ENCODE measurements at places on chromosomes 2 and 18.
A peak's percentile ranks its signal among the peaks of the same experiment; 100 is the strongest.

DNA sequence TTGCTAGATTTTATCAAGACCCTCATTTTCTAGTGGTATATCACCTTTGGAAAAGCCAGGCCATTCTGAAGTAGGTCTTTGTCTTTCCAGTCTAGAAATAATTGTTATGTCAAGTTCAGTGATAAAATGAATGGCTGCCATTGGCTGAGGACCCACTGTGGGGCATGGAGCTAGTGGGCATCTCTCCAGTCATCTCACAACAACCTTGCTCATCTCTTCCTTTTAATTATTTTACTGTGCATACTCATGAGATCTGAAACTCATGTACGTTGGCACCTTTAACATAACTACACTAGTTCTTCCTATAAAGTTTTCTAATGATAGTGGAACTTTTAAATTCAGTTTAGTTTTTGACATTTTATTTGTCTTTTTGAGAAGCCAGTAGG lies 240.9 kb downstream of the SLC8A1 start:
- DNase-seq = no peak

GRCh38 chr2:71858071-71858470 lies 289.6 kb downstream of the CYP26B1 start:
- DNase-seq = no peak

DNA sequence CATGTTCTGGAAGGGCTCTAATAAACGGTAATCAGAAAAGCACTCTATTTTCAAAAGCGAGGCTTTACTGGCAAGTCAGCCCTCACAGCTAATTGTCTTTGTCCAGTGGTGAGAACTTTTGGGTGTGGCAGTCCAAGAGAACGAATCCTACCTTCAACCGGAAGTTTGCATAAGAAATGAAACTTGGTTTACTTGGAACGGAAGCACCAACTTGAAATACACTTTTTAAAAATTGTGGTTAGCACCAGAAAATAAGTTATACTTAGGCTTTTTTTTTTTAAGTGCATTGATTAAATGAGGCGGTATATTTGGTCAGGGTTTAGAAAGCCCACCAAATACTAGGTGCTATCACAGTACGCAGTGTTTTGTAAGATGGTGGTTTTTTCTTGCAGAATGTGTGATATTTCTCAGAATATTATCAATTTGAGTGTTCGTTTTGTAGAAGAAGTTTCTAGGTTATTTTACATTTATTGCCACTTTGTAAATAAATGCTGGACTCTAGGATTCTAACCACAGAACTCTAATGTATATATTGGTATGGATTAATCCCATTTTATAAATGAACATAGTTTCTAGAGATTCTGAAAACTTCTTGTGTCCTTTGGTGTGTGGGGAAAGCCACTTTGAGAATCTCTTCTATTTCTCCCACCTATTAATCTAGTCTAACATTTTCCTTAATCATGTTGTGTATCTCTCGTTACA lies 1.2 kb downstream of the MYL12A start:
- DNase-seq = no peak

DNA sequence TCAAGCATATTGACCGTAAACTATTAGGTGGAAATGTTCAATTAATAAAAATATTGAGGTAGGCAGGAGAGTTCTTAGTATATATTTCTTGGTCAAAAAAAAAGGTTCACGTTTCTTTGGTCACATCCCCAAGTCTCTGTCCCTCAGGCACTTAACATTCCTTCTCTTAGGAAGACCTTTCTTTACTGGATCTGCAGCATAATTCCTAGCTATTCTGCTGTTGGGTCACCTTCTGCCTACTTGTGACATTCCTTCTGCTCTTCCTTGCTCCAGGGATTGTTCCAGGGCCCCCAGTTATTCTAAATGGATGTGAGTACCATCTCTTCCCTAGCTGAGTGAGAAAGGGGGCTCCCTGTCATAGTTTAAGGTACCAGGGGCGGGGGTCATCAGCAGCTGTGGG lies 4.2 kb downstream of the UGP2 start:
- DNase-seq = no peak

- DNase-seq = no peak
These were observed 32.3 kb downstream of the ADI1 start for GRCh38 chr2:3487028-3487425.

DNA sequence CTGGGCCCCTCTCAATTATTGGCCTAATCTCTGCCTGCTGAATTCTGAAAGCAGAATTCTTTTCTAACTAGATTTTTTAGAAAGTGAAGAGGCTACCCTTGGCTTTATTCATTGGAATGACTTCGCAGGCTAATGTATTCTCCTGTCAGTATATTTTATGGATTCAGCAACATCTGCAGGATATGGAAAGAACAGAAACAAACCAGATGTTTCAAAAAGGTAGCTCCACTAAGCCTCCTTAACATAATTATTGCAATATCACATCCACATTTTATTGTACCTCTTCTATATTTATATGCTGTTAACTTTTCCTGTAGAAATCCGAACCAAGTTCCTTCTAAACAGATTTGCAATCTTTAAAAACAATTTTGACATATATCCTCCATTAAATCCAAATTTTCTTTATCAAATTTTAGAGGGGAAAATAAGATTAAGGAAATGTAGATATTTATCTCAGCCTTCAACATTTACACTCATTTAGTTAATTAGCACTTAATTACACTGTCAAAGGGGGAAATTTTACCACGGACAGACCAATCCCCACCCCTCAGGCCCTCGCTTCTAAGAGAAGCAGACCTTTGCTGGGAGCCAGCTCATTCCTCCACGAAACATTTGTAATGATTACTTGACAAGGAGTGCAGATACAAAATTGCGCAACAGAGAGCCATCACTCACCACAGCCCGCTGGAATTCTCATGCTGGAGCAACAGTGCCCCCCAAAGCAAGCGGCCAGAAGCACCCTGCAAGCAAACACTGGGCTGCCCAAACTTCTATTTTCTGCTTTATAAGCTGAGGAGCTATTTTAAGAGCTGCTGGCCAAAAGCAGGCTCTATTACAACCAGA lies 253.4 kb downstream of the ETAA1 start:
- peak; percentile 10 for DNase-seq

DNA sequence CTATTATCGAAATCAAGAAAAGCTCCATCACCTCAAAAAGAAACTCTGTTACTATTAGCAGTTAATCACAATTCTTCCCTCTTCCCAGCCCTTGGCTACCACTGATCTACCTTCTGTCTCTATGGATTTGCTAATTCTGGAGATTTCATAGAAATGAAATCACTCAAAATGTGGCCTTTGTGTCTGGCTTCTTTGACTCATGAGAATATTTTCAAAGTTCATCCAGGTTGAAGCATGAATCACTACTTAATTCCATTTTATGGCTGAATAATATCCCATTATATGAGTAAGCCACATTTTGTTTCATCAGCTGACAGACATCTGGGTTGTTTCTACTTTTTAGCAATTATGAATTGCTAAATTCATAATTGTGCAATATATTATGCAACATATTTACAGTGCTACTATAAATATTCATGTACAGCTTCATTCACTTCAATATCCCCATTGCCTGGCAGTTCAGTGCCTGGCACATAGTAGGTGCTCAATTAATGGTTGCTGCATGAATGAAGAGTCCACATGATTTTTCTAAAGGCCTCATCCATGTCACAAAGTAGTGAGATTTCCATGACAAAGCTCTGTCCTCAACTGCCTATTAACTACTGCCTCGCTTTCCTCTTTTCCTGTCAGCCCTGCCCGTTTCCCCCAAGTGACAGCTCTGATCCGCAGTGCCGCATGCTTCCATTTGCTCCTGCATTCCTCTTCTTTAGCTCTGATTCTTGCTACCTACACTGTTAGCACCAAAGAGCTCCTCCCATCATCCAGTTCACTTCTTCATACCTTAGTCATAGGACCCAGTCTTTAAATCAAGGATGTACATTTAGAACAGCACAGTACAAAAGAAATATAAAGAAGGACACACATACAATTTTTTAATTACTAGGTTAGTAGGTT lies 32.8 kb downstream of the CCDC93 start:
- DNase-seq = no peak

GRCh38 chr18:21448299-21448698 lies 152.2 kb downstream of the ESCO1 start:
- DNase-seq = no peak

GRCh38 chr2:72674982-72675915 lies 150.6 kb downstream of the EXOC6B start:
- no peak for DNase-seq

- DNase-seq = peak; percentile 44
These were observed 5.2 kb downstream of the TMEM127 start for GRCh38 chr2:96260387-96261260.

DNA sequence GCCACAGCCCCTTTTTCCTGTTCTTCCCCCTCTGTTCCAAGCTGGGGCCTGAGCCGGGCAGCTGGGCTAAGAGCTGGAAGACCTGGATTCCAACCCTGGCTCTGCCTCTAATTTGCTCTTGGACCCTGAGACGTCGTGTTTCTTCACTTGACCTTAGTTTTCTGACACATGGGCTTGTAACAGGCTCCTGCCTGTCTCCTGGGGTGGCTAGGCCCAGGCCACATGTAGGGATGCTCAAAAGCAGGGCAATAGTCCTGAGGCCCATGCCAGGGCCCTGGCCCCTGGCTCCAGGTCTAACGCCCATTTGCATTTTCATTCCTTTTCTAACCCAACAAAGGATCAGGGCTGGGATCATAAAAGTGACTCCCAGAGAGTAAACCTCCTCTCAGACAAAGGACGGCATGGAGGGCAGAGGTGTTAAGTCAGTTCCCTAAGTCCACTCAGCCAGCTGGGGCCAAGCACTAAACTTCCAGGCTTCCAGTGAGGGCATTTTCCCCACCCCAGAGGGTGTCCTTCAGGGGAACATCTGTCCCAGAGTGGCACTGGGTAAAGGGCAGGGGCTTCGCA lies 16.6 kb upstream of the DNMT3A start:
- no peak for DNase-seq

- DNase-seq = no peak
These were observed 91.3 kb downstream of the OLA1 start for GRCh38 chr2:174157053-174157452.

DNA sequence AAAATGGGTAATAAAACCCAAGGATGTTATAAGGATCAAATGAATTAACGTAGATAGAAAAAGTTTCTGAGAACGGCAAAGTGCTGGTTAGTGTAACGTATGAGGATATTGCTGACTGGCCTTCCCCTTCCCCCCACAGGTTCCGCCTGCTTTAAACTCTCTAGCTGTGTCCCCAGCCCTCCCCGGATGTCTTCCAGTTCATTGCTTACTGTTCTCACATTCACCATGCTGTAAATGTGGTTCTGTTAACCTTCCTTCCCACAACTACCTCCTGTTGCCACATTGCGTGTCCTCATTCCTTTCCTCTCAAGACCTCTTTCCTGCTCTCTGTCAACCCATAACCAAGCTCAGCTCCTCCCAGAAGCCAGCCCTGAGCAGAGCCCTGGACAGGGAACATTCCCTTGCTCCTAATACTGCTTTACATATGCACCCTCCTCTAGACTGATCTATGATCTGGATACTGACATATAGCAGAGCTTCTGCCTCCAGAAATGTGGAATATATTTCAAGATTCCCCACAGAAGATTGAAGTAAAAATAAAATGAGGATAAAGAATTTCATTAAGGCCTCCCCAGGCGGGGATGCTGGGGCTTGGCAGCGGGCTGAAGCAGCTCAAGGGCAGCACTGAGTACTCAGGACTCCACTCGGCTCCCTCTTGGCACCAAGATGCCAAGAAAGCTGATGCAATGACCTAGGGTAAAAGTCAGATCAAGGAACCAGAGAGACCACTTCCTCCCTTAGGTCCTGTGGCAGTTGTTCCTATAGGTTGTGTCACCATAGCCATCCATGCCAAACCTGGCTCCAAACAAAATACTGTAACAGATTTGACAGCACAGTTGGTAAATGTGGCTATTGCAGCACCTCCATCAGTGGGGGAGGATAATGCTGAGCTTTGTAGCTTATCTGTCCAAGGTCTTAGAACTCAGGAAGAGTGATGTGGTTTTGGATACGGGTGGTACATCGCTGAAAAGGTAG lies 136.4 kb upstream of the PIK3C3 start:
- no peak for DNase-seq

GRCh38 chr2:168143813-168144212 lies 103.6 kb downstream of the STK39 start:
- no peak for DNase-seq
